Esophagus squamous epithelium (tissue), 5 donors: ENCODE measurements at places on chromosomes 4 and X.

DNA sequence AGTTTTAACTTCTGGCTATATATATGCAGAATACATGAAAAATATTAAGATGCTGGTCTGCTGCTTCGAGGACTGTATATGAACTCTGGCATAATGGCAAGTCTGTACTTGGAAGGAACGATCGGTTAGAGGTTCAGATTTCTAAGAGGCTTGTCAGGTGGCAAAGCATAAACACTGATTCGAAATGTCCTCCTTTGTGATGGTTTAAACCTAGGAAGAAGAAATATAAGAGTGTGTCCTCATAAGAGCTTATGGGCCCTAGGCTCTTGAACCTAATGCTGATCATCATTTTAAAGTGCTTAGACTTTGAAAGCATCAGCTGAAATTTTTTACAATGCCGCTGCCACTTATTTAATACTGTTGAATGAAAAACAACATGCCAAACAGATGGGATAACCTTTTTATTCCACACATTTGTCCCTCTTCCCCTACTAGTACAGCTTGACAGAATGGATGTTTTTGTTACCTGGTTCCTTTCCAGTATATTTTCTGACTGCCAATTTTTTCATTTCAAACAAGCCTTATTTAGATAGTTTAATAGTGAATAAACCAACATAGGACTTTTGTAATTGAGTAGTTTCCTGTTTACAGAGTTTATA, 8.8 kb downstream of the SPRY1 start:
- DNase-seq, result no peak

GRCh38 chr4:145933134-145933533, 5.5 kb downstream of the ZNF827 start:
- no peak for DNase-seq

DNA sequence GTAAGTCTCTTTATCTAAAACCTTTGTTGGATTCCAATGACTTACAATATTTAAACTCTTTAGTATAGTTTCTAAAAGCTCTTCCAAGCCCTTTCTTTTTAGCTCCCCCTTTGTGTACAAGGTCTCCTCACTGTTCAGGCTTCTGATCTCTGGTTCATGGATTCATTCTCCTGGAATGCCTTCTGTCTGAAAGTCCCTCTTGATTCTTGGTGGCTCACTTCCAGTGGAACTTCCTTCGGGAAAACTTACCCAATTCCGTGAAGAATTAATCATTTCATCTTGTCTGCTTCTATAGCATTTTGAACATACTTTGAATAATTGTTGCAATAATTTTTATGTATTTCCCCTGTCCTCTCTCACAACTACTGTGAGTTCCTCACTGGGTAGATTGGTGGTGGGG, 3.6 kb downstream of the ARHGAP24 start:
- no peak for DNase-seq

- DNase-seq, result no peak
Observed at GRCh38 chr4:85402371-85402770, 72.6 kb upstream of the ARHGAP24 start.

- no peak for DNase-seq
Observed at GRCh38 chr4:87584222-87584908, 24.0 kb upstream of the DSPP start.

DNA sequence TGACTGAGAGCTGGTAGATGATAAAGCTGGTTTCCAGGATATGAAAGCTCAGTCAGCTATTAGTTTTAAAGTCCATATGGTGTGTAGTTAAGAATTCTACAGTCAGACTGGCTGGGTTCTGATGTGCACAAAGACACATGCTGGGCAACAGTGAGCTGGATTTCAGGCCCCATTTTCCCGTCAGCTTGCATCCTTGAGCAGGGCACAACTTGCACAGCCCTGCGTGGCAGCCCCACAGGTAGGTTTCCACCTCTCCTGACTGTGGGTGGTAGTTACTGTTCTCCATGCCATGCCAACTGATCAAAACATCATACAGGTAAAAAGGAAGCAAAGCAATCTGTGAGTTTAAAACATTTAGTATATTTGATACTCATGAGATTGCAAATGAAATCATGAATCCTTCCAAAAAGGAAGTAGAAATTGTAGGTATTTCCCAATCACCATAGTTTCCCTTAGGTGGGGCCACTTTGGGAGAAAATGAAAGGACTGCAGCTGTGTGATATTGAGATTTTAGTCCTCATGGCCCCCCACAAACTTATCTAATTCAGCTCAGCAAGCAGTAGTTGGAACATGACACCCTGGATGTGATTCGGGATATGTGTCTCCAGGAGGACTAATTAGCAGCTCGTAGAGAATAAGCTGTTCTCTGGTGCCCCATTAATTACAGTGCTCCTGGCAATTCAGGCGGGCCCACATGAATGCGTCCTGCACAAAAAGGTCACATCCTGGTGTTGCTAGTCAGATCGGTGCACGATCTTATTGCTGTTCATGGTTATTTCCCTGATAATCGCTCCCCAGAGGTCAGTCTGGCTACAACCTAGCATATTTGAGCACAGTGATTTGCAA, 42.4 kb upstream of the NOCT start:
- DNase-seq, result no peak

DNA sequence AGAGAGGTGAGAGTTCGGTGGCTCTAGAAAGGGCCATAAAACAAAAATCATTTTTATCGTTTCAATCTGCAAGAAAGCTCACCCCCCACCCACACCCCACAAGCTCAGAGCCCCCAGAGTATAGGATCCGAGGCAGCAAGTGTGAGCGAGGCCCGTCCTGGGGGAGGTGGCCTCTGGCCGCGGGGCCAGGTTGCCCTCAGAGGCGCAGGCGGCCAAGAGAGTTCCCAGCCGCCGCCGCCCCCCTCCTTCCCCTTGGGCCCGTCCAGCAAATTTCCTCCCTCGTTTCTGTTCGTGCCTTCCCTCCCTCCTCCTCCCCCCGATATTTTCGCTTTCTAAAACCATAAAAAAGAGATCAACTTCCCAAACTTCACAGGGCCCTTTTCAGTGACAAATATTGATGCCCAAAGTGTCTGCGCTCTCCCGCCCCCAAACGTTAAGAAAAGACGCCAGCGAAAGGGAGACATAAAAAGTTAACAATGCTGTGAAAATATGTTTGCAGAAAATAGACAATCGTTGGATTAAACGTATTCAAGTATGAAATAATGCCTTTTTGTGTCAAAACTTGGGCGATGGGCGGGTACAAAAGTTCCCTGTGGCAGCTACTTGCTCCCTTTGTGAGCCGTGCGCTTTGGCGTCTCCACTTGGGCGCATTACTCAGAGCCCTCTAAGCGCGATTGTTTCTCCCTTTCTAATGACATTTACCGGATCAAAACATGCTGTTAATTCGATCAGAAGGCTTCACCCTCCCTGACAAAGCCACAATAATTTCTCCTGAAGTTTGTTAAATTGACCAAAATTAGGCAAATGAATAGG, 1.1 kb upstream of the HELT start:
- no peak for DNase-seq

DNA sequence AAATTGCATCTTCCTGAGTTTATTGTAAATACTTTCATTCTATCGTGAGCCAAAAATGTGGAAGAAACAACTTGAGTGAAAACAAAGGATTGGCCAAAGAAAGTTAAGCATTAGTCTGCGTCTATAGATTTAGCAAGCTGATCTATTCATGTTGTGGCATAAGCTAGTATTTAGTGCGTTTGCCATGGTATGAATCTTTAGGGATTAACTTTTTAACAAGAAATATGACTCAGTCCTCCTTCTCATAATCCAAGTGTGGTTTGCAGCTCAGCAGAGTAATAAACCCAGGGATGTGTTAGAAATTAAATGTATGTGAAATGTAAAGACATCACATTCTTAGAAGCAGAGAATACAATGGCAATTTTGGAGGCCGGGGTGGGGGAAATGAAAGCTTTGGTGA, 1110.9 kb downstream of the NLGN4X start:
- no peak for DNase-seq

GRCh38 chr4:163694385-163694784, 199.9 kb downstream of the TMA16 start:
- no peak for DNase-seq

GRCh38 chr4:126973201-126973600, 659.6 kb upstream of the INTU start:
- DNase-seq, result no peak

- no peak for DNase-seq
Observed at GRCh38 chr4:94882756-94883155, 125.0 kb downstream of the BMPR1B start.

GRCh38 chrX:146424422-146424821, 385.1 kb upstream of the CXorf51B start:
- no peak for DNase-seq

DNA sequence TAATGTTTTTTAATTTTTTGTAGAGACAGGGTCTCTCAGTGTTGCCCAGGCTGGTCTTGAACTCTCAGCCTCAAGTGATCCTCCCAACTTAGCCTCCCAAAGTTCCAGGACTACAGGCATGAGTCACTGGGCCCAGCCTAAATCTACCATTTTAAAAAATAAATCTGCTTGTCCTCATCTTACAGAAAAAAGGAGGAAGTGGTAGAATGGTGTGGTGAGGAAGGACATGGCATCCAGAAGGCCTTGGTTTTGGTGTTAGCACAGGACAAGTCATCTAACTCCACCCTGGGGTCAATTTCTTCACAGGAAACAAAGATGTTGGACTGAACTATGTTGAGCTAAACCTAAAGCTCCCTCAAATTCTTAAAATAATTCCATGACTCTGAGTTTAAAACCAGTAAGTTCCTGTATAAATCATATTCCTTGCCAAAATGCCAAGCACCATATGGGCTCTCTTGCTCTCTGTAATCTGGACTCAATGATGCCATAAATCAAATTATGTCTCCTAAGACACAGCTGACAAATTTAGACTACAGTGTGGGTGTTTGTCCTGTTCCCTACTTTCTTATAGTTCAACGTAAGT, 253.9 kb upstream of the NOCT start:
- DNase-seq, result no peak

GRCh38 chr4:182583703-182584415, 333.3 kb downstream of the DCTD start:
- DNase-seq, result no peak

GRCh38 chr4:110139815-110140214, 58.6 kb downstream of the ELOVL6 start:
- no peak for DNase-seq

DNA sequence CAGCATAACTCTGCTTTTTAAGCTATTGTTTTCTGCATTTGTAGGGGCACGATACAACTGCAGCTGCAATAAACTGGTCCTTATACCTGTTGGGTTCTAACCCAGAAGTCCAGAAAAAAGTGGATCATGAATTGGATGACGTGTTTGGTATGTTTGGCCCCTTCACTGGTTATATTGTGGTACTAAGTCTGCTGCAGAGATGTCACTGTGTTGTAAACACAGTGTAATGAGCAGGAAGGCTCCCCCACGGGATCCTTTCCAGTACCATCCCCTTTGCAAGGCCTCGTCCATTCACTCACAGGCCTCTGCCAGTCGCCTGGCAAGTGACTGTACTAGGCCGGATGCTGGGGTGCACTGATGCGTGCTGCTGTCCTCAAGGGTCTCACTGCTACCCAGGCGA, 13.8 kb downstream of the CYP4V2 start:
- DNase-seq, result no peak

DNA sequence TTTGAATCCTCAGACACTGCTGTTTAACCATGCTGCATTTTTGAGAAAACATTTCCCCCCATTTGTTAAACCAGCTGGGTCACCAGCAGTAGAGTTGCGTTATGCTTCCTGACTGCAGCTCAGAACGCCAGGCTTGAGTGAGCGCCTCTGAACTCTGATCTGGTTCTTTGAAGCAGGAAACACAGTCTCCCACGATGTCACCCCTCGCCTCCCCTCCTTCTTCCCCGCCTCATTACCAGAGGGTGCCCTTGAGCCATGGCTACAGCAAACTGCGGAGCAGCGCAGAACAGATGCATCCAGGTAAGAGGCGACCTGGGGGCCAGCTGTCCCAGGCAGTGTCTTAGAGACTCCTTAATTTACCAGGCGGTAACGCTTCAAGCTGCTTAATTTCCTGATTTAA, 78.4 kb downstream of the REPS2 start:
- no peak for DNase-seq

- DNase-seq, result no peak
Observed at GRCh38 chr4:127622921-127623796, 9.6 kb upstream of the INTU start.

DNA sequence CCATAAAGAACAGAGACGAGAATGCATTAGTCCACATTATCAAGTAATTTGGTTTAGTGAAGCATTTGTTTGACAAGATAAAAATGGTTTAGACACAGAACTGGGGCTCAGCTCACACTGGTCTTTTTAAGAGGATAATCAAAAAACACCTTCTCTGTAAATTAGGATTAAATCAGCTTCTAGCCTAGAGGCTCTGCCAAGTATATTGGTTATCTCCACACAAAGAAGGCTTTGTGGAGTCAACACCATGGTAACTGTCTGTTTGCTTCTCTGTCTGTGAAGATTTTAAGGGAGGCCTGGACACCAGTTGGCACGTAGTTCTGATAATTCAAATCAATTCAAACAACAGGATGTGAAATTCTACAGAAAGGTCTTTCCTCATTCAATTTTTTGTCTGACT, 687.0 kb downstream of the DMD start:
- DNase-seq, result no peak

DNA sequence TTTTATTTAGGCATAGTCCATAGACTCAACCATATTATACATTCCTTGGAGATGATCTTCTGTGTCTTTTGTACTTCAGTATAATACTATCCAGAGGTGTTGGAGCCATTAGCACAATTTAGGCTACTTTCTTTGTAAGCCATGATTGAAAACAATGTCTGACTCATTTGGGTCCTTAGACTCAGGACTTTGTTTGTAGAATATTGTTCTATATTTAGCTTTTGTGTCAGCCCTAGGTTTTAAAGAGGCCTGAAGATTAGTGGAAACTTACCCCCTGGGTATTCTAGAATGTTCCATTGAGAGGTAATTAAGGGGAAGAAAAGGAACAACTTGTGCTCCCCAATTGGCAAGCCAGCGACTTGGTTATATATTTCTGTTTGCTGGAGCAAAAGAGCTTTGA, 145.2 kb upstream of the SCML1 start:
- DNase-seq, result no peak

- no peak for DNase-seq
Observed at GRCh38 chr4:47499700-47500099, 14.6 kb downstream of the ATP10D start.

GRCh38 chr4:168859888-168860694, 150.0 kb downstream of the CBR4 start:
- DNase-seq, result no peak

GRCh38 chr4:13538427-13538973, 5.8 kb downstream of the NKX3-2 start:
- DNase-seq, result no peak

DNA sequence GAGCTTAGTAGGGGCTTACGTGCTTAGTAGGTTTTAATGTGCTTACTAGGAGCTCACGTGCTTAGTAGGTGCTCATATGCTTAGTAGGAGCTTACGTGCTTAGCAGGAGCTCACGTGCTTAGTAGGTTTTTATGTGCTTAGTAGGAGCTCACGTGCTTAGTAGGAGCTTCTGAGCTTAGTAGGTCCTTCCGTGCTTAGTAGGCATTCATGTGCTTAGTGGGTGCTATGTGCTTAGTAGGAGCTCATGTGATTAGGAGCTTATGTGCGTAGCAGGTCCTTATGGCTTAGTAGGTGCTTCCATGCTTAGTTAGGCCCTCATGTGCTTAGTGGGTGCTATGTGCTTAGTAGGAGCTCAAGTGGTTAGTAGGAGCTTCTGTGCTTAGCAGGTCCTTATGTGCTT, 59.4 kb downstream of the SHOX start:
- no peak for DNase-seq

GRCh38 chr4:128553686-128554515, 255.6 kb upstream of the JADE1 start:
- DNase-seq, result no peak

- no peak for DNase-seq
Observed at GRCh38 chr4:97432551-97432950, 710.7 kb downstream of the STPG2 start.

GRCh38 chrX:57155171-57155570, 18.0 kb upstream of the SPIN2A start:
- no peak for DNase-seq
